ENCODE measurements at places on chromosomes 3 and 15. TPM values are rescaled to one million over a fixed set of nuclear protein-coding genes. Genes with fewer than 3 reads are reported as not detected.

Gene IQCF5
- not detected for total RNA-seq

Gene TNFAIP8L3
- total RNA-seq = not detected

Gene CELF6
- total RNA-seq = not detected

Gene GOLGA8S
- 0.09 TPM for total RNA-seq

Gene SLC12A1
- total RNA-seq = not detected

Gene INKA1
- total RNA-seq = 0.40 TPM

Gene ITIH3
- not detected for total RNA-seq

Gene DPH3
- 16.2 TPM for total RNA-seq

Gene C2CD4B
- not detected for total RNA-seq

Gene CCR3
- total RNA-seq = 3.1 TPM

Data from PC-9 (cell line).